RPMI8226 (cell line): ENCODE measurements at places on chromosomes 6 and 20.
A peak's percentile ranks its signal among the peaks of the same experiment; 100 is the strongest.

DNA sequence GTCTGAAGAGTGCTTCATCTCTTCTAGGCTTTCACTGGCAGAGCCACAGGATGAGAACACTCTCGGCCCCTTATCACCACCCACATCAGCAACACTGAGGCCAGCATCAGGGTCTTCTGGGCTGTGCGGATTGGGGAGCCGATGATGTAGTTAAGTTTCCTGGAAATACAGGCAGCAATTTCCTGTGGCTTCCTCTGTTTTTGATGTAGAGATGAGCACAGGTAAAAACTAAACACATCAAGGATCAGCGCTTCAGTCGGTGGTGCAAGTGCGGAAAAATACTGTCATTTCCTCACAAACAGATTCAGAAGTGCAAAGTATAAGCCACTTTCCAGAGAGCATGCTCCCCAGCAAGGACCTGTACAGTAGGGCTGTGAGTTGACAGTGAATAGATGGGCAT lies 62.6 kb downstream of the BACH2 start:
- DNase-seq: no peak

DNA sequence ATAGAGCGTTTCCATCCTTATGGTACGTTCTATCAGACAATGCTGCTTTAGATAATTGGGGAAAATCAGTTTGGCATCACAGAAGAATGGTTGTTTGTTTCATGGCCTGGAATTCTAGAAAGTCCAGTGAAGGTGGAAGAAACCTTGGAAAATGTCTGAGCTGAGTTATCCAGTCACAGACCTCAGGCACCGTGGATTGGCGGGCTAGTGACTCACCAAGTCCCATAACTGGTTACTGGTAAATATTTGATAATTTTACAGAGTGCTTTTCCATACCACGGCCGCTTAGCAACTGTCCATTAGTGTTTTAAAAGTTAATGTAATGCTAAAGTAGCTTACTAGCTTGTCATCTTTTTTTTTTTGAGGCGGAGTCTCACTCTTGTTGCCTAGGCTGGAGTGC lies 99.4 kb downstream of the SLC35B3 start:
- DNase-seq: no peak

DNA sequence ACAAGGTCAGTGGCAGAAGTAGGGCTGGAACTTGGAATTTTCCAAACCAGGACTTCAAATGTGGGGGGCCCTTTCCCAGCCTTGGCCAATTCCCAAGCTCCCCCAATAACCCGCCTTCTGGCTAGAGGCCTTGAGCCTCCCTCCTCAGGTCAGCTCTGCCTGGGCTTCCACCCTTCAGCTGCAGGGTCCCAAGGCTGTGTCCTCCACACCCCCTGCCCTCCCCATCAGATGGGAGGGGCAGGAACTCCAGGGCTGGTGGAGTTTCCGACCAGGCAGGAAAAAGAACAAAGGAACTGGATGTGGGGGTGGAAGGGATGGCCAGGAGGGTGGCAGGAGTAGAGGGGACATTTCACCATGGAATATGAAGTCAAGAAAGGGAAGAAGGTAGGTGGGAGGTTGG lies at the start of gene CCM2L:
Gene CCM2L, plus strand, starts transcription at position 338 of the 400 bp plus-strand sequence. Its CDS starts 17 bp downstream, at position 355.
- DNase-seq: no peak

GRCh38 chr20:51093240-51093763 lies 70.4 kb upstream of the KCNG1 start:
- DNase-seq: no peak

- DNase-seq: no peak
These were observed 258.0 kb downstream of the PLCB1 start for GRCh38 chr20:8390037-8390433.

- no peak for DNase-seq
These were observed 57.8 kb downstream of the CDK5RAP1 start for GRCh38 chr20:33343521-33343920.

GRCh38 chr6:27812805-27813492 lies 99.2 kb downstream of the OR2B2 start:
- no peak for DNase-seq

DNA sequence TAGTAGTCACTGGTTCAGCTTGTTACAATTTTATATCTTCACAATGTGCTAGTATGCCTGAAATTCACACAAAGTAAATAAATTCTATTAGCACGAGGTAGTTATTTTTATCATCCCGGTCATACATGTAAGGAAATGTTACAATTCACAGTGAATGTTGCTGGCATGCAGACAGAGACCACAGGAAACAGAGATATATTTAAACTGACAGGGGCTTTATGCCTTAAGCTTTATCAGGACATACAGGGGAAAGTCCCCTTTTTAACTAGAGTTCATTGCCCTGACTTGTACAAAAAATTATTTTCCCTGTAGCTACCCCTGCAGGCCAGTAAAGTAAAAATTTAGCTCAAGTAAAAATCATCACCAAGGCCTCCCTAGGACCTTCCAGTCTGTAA lies 712.0 kb upstream of the NRSN1 start:
- no peak for DNase-seq

DNA sequence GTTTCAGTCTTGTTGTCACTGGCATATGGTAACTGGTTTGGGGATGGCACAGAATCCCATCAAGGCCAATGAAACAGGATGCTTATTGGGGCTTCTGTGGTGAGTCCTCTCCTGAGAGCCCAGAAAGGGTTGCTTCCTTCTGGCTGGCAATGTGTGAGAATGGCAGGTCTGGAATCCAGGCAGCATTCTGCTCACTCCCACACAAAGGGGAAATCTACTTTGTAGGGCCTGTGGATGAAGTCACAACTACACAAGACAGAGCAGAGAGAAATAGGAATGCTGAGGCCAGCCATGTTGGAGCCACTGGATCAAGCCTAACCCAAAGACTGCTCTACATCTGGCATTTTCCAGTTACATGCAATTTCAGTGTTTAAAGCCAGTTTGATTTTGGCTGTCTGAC lies 15.7 kb downstream of the PLAGL2 start:
- no peak for DNase-seq

DNA sequence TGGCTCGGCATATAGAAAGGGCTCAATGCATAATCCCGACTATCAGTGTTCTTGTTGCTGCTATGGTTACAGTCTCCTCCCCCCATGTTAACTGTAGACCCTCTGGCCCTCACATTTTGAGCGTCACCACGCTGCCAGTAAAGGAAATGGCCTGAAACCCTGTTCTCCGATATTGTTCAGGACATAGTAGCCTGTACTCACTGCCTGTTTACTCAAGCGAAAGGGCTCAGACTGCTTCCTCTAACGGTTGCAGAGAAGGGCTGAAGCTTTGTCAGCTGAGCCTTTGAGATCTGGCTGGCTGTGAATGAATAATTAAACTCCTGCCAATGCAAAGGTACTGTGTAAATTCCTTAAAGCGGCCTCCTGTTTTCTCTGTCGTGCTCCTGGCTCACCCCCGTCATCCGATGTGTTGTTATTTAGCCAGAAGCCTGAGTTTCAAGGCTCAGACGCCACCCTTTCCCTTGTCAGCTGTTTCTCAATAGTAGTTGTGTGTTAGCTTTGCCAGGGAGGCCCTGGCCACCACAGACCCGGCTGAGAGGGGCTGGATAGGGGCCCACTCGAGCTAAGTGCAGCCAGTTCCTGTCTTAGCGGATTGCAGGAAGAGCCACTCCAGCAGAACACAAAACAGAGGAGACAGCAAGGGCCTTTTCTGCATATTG lies 31.2 kb upstream of the RALGAPA2 start:
- DNase-seq: no peak

DNA sequence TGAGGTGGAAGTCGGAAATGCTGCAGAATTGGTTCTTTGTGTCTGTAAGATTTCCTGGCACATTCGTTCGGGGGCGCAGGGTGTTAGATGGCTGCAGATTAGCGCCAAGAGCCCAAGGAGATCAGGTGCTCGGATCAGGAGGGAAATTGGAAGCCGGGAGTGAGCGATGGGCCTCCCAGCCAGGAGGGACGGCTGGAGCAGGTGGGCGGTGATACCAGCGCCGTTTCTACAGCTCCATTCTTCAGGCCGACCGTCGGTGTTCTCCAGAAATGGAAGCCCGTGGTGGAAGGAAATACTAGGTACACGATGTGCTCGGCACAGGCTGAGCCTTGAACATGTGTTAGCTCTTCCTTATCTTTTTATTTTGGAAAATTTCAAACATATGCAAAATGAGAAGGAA lies 6.5 kb downstream of the SIRPA start:
- DNase-seq: no peak

DNA sequence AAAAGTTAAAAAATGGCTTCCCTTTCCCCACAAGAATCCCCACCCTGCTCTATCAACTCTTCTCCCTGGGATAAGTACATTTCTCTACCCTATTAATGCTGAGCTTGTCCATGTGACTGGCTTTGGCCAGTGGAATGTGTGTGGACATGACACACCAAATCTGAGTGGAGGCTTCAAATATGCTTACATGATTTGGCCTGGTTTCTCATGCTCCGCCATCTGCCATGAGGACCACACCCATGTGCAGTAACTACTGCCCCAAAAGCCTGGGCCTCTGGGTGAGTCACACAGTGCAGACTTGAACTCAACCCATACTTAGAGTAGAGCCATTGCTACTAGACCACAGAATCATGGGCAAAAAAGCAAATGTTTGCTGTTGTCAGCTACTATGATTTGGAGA lies 65.4 kb downstream of the PRND start:
- no peak for DNase-seq

DNA sequence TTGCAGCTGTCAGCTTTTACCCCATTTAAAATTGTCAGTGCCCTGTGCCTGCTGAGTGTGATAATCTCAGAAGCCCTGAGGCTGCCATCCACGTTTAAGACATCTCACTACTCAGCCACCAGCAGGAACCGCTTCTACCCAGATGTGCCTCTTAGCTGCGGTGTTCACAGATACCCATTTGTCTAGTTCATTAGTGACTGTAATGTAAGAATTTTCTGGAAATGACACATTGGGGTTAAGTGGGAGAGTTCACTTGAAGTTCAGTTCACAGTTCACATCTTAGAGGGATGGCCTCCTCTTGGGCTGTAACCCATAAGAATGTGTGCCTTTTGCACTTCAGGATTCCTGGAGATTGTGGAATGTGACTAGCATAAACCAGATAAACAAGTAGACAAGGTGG lies 477.7 kb downstream of the BTBD3 start:
- no peak for DNase-seq

DNA sequence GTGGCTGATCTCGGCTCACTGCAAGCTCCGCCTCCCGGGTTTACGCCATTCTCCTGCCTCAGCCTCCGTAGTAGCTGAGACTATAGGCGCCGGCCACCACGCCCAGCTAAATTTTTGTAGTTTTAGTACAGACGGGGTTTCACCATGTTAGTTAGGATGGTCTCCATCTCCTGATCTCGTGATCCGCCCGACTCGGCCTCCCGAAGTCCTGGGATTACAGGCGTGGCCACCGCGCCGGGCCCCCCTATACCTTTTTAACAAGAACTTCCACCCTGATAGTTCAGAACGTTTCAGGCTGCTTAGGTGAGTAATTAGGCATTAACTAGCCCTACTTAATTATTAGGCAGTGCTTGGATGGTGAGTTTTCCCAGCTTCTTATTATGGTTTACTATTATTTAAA lies 552.5 kb downstream of the BCKDHB start:
- no peak for DNase-seq

DNA sequence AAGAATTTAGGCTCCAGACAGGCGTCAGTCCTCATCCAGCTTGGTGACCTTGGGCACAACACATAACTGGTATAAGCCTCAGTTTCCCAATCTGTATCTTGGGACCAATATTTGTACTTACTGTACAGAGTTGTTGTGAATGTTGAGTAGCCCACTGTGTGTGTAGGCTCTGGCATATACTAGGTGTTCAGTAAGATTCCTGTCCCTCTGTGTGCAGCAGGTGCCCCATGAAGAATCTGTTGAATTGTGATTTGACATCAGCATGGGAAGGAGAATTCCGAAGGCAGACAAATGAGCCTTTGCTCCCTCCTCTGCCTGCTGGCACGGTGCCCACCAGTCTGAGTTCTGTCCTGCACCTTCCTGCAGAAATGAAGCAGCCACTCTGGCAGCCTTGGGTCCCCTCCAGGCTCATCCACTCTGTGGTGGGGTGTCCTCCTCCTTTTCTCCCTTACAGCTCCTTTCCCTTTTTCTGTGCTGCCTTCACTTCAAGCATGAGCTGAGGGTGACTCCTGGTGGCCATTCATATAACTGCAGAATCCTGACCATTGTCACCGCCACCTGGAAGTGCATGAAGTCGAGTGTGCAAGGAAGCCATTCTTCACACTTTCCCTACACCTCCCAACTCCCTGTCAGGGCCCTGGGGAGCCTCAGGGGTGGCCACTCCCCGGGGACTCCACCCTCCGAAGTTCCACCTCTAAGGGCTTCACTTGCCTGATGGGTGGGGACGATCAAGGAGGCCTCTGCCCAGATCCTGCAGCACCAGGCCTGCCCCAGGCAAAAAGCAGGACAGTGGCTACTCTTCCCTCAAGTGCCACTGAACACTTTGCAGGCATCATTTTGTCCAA lies 48.2 kb downstream of the MRPL14 start:
- DNase-seq: peak; percentile 79

DNA sequence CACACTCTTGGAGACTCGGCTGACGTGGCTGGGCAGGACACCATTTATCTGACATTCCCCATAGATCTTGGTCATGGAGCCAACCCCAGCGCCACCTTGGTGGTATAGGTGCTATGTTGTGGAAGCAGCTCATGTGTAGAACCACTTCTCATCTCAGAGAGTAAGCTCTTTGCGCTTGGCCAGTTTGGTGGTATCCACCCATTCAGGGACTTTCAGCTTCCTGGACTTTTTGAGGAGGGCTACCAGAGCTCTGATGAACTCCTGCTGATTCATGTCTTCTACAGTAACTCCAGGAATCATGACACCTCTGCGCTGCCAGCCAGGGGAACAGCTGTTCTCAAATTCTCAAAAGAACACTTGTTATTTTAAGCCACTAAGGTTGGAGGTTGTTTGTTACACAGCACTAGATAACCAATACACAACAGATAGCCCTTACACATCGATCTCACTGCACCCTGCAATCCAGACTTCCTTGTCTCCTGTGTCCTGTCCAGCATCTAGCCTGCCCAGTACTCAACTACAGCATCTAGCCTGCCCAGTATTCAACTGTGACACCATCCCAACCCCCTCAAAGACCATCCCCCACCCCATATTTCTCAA lies 86.0 kb upstream of the SLC22A16 start:
- no peak for DNase-seq

GRCh38 chr6:6657085-6657819 lies 68.7 kb downstream of the LY86 start:
- no peak for DNase-seq

DNA sequence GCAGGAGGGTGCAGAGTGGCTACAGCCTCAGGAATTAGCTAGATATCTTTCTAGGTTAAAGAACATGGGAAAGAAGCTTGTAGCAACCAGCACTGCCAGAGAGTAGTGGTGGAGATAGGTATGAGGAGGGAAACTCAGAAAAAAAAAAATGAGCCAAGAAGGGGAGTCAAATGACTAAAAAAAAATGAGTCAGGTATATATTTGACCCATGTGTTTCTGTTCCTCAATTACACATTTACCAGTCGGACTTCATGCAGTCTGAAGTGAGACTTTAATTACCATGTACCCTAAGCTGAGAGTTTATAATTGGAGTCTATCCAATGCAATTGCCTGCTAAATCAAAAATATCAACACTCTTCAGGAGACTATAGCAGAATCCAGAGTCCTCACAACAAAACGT lies 964.6 kb downstream of the HACE1 start:
- no peak for DNase-seq

- no peak for DNase-seq
These were observed 311.8 kb downstream of the CD83 start for GRCh38 chr6:14429396-14429795.
